ENCODE measurements at places on chromosomes 5 and 9.

- DNase-seq: peak; percentile 72
Observed at GRCh38 chr5:16869821-16870796, 66.0 kb downstream of the MYO10 start.

GRCh38 chr5:125004009-125004408, 257.6 kb upstream of the ZNF608 start:
- no peak for DNase-seq

DNA sequence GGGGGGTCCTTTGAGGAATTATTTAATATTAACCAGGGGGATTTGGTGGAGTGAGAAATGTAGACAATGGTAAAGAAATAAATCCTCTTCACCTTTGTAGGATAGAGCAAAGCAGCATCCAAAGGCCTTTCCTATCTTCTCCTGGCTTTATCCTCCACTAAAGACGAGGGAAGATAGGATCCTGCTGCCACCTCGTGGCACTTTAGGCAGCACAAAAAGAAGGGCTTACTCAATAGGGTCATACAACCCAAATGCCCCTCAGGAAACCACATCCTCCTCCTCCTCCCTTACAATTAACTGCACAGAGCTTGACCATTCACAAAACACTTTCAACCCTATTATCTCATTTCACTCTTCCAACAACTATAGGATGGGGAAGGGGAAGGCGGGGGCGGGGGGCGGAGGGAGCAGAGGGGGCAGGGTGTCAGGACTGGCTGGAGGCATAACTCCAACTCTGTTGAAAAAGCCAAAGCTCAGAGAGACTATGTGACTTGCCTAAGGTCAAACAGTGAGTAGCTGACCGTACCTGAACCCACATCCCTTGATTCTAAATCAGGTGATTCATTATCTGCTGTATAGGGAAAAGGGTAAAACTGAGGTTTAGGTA, 45.4 kb upstream of the MYOT start:
- DNase-seq: peak; percentile 52

GRCh38 chr5:123752552-123753179, 240.7 kb downstream of the CSNK1G3 start:
- peak; percentile 90 for DNase-seq

DNA sequence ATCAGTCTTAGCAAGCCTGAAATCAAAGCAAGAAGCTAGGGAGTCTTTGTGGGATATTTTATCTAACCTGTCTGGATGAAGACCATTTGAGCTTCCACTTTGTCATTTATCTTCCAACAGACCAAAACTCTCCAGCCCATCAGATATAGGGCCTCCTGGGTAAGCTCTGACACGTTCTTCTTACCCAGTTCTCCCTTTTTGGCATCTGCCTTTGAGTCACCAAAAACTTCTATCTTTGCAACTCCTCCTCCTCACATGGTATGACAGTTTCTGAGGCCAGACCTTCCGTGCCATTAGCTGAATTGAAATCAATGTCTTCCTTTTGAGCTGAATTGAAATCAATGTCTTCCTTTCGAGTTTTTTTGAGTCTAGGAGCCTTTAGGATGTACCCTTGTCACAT, 156.6 kb upstream of the SPRY4 start:
- no peak for DNase-seq

GRCh38 chr5:134103397-134103796, 11.1 kb upstream of the TCF7 start:
- no peak for DNase-seq

DNA sequence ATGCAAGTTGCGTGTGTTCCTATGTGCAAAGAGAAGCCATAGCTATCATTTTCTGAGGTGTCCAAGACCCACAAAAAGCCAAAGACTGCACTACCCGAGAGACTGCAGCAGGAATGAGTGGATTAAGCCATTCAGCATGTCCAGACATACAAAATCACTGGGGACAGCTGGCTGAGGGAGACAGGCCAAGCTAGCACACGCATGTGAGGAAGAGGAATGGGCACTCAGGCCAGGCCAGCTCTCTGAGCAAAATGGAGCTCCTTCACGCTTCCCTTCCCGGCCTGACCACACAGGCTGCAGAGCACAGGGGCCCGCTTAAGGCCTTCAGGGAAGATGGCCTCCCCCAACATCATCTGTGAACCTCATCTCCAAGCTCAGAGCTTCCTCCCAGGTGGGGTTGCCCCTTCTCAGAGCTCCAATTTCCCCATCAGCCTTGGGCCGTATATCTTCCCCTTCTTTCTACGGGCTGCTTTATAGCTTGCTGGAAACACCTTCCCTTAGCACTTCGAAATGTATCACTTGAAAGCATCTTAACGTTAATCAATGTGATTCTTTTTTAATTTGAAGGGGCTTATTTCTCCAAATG, 8.4 kb downstream of the DCANP1 start:
- DNase-seq: no peak

GRCh38 chr9:32877639-32878217, 94.4 kb downstream of the TMEM215 start:
- no peak for DNase-seq

- DNase-seq: peak; percentile 88
Observed at GRCh38 chr9:34612788-34613390, 992 bp upstream of the RPP25L start.

- DNase-seq: peak; percentile 40
Observed at GRCh38 chr5:77101298-77101697, 14.2 kb upstream of the ZBED3 start.

GRCh38 chr5:125232779-125233230, 486.4 kb upstream of the ZNF608 start:
- peak; percentile 47 for DNase-seq

DNA sequence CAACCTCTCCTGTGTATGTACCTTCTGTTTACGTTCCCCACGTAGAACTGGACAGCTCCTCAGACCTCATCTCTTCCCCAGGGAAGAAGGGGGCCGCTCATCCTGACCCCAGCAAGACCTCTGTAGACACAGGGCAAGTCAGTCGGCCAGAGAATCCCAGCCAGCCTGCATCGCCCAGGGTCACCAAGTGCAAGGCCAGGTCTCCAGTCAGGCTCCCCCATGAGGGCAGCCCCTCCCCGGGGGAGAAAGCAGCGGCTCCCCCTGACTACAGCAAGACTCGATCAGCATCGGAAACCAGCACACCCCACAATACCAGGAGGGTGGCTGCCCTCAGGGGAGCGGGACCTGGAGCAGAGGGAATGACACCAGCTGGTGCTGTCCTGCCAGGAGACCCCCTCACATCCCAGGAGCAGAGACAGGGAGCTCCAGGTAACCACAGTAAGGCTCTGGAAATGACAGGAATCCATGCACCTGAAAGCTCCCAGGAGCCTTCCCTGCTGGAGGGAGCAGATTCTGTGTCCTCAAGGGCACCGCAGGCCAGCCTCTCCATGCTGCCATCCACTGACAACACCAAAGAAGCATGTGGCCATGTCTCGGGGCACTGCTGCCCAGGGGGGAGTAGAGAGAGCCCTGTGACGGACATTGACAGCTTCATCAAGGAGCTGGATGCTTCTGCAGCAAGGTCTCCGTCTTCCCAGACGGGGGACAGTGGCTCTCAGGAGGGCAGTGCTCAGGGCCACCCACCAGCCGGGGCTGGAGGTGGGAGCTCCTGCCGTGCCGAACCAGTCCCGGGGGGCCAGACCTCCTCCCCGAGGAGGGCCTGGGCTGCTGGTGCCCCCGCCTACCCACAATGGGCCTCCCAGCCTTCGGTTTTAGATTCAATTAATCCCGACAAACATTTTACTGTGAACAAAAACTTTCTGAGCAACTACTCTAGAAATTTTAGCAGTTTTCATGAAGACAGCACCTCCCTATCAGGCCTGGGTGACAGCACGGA, 86.7 kb downstream of the GOLPH3 start:
- DNase-seq: no peak

DNA sequence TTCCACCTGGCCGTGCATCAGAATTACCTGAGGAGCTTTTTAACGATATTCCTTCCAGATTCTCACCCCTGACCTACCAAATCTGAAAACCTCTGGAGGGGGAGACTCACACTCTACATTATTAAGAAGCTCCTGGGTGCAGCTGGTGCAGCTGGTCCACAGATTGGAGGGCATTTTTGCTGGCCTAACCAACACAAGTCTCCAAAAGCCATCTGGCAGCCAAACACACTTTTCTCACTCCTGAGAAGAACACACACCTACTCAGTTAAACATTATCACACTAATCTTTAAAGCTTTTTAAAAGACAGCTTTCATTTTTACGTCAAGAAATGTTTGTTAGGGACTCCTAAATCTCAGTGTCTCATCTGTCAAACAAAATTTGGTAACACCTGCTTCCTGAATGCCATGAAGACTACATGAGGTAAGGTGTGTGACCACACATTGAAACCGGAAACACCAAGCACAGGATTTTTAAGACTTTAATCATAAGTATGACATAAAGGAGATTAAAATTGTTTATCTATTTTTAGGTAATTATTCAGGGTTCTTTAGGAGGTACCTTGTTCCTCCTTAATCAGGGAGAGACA, 14.2 kb upstream of the PTPN3 start:
- no peak for DNase-seq

- no peak for DNase-seq
Observed at GRCh38 chr5:154421868-154422267, 23.9 kb upstream of the SAP30L start.

- DNase-seq: no peak
Observed at GRCh38 chr5:72937517-72938061, 18.3 kb upstream of the FCHO2 start.

DNA sequence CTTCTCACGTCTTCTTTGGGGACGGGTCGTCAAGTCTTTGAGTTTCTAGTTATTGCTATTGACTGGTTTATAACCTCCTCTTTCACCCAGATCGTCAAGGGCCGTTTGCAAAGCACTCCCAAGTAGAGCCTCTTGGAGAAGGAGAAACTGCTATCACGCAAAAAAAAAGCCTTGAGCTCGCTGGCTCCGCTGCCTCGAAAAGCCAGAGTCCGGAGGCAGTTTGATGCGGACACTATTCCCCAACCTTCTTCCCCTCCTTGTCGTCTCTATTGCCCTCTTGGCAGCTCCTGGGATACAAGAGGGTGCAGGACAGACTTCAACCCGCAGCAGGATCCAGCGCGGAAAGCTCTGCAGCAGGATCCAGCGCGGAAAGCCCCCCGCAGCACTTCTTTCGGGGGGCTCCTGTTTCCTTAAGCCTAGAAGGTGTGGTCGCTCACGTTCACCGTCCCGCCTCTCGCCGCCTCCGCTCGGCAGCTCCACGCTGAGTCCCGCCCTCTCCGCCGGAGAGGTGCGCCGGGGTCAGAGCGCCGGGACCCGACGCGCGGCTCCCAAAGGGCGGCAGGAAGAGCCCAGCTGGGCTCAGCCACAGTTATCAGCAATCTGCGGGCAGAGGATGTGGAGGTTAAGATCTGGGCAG, at the start of gene PCDHAC1:
TSS of gene PCDHAC1 (plus strand) at position 494 of the 637 bp plus-strand sequence. CDS start 594 bp downstream, outside the sequence.
- peak; percentile 2 for DNase-seq

DNA sequence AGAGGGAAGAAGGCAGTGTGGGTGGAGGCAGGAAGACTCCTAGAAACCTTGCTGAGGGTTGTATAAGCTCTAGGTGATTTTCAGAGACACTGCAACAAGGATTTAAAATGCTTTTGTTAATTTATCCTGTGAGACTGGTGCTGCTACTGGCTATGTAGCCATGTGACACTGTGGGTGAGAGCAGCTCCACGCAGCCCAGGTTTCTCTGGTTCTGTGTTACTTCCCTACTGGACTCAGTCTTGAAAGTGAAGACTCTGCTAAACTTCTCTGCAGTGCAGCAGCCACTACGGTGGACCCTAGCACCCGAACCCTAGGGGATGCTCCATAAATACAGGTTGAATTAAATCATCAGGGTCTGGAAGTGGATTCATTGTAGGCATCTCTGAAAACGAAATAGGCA, 25.8 kb upstream of the EFNA5 start:
- DNase-seq: no peak

GRCh38 chr9:81234924-81235610, 454.3 kb downstream of the TLE1 start:
- DNase-seq: no peak

GRCh38 chr5:176719113-176719739, 71.9 kb downstream of the TSPAN17 start:
- no peak for DNase-seq

DNA sequence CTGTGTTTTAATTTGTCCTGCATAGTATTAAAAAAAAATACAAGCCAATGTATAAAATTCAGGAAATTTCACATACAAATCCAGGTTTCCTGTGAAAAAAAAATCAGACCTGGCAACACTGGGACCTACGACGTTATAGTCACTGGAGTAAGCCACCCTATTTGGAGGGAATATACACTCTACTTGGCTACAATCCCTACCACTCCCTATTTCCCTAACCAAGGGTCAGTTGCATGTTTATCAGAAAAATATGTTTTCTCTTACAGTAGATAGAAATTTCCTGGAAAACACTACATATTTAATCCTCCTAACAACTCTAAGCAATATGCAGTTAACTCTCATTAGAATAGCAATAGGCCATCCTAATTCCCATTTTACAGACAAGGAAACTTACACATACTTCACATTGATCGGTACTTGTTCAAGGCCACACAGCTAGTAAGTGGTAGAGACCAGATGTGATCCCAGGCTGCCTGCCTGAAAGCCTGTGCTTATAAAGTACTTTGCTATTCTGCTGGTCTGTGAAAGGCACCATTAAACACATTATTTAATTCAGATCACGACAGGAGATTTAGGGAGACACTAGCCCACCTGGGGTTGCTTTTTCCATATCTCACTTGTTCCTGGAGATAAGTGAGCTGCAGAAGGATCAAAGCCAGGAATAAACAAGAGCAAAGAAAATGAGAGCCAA, 70.8 kb downstream of the MFAP3 start:
- no peak for DNase-seq

GRCh38 chr5:112977440-112977861, 853 bp downstream of the DCP2 start:
- DNase-seq: no peak

- peak; percentile 51 for DNase-seq
Observed at GRCh38 chr5:132498686-132499271, 8.2 kb upstream of the IRF1 start.

DNA sequence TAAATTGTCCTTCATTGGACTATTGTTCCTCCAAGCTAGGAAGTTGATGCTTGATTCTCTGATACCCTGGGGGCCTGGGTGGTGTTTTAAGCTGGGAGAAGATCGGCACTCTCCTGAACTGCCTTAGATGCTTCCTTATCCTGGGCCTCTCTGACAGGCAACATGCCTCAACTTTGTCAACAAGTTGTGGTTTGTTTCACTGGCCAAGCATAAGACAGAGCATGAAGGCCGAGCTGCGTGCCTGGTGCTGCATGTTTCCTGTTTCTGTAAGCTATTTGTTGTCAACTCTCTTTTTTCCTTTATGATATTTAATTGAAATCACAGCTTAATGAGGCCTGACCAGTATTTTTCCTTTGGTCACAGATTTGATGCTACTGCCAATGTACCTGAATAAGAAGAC, 187.6 kb upstream of the TNC start:
- peak; percentile 18 for DNase-seq

DNA sequence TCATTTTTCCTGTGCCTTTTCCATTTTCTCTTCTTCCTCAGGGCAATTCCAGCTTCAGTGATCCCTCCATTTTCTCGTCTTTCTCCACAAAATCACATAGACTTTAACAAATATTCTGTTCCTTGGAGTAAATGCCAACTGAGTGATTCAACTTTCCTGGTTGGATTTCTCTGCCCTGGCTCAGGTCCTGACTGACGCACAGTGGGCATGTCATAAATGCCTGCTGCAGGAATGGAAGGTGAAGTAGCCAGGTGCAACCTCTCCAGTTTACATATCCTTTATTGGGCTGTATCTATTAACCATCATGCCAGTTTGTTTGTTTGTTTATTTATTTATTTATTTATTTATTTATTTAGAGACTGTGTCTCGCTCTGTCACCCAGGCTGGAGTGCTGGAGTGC, 95.1 kb downstream of the MEF2C start:
- DNase-seq: peak; percentile 68

Measured in astrocyte of the hippocampus (primary cell).